ENCODE measurements at places on chromosomes 1 and 21.

- no peak for DNase-seq
These were observed 206.3 kb upstream of the NR5A2 start for GRCh38 chr1:199821029-199821779.

DNA sequence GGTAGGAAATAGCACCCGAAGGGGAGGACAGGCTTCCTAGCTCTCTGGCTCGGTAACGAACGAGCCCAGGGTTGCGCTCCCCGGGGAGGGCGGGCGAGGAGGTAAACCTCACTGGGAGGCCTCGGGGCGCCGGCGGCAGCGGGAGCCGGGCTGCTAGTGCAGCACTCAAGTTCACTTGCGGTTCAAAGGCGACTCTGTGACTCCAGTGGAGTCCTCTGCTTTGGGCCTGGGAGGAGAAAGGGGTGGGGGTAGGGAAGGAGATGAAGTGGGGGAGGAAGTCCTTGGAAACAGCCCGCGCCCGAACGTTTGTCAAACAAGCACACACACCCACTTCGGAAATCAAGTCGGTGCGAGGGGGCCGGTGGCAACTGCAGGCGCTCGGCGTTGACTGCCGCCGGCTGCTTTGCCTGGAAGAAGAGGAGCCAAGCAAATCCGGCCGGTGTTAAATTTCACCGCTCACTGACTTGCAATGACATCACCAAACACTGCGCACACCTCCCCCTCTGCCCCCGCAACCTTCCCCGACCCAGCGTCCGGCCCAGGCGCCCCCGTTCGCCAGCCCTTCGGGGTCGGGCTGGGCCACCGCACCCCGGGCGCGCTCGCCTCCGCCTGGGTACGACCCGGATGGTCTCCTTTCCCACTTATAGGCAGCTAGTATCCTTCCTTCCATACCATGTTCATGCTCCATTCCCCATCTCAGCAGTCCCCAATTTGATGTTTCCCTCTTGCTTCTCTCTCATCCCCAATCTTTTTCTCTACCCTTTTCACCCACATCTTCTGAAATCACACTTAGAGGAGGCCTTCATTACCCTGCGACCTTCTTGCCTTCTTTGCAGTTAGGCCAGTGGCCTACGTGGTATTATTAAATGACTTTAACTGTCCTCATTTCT, at the start of gene COL24A1:
TSS of gene COL24A1 (minus strand) at position 207 of the 890 bp plus-strand sequence. CDS start 376 bp downstream, outside the sequence.
- DNase-seq: no peak

GRCh38 chr1:17913326-17914115, 158.4 kb downstream of the ACTL8 start:
- no peak for DNase-seq

DNA sequence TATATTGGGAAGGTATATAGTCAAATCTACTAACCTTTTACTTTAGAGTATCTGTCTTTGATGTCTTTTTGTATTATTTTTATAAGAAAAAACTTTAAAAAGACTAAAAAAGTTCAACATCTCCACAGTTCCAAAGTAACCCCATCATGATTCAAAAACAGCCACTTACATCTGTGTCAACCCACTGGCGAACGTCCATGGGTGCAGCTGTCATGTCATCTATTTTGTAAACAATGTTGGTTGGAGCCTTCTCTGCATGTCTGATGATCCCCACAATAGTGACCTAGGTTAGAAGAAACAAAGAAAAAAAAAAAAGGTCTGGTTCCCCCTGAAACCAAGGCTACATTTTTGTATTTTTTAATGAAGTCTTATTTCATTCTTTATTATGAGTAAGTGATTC, 28.0 kb upstream of the SMPDL3B start:
- DNase-seq: no peak

- DNase-seq: no peak
These were observed 79.7 kb downstream of the PDE9A start for GRCh38 chr21:42733037-42733627.
